ENCODE measurements at places on chromosomes 5 and 9.

- no peak for DNase-seq
These were observed 80.1 kb upstream of the TNFAIP8 start for GRCh38 chr5:119275601-119276173.

GRCh38 chr5:32520356-32520755 lies 65.0 kb upstream of the SUB1 start:
- DNase-seq: no peak

DNA sequence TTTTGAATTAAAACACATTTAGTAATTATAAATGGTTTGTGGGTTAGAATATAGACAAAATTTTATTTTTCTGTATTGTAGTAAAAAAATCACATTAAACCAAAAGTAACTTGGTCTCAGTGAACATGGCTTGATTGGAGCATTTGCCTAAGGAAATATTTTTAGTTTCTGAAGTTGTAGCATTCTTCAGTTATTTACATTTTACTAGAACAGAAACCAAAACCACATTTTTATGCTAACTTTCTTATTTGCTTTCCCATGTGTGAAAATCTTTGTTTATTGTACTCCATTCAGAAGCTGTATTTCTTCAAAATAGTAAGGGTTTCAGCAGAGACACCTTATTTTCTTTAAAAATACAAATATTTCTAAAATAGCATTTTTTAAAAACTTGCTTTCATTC lies 129.9 kb downstream of the SGCD start:
- no peak for DNase-seq

- no peak for DNase-seq
These were observed 85.6 kb downstream of the PTTG1 start for GRCh38 chr5:160507221-160507721.
